Right cardiac atrium (tissue), 5 donors: ENCODE measurements at places on chromosomes 2 and 18. TPM values are rescaled to one million over a fixed set of nuclear protein-coding genes. Genes with fewer than 3 reads are reported as not detected.
A peak's percentile ranks its signal among the peaks of the same experiment; 100 is the strongest.

DNA sequence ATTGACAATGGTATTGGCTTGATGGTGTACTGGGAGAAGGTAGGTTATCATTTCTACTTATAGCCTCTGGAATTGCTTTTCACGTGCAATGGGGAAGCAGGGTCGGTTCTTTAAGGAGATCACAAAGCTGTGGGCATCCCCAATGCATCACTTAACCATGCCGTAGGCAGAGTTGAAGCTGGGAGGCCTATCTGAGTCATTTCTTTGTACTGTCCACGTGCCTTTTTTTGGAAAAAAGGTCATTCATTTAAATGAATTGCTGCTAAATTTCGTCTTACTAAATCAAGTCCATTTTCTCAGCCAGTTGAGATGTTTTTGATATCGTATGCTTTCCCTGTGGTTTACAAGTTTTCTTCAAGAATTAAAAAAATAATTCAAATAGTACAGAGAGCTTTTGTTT is 17.2 kb upstream of the GYPC start:
- no peak for DNase-seq

DNA sequence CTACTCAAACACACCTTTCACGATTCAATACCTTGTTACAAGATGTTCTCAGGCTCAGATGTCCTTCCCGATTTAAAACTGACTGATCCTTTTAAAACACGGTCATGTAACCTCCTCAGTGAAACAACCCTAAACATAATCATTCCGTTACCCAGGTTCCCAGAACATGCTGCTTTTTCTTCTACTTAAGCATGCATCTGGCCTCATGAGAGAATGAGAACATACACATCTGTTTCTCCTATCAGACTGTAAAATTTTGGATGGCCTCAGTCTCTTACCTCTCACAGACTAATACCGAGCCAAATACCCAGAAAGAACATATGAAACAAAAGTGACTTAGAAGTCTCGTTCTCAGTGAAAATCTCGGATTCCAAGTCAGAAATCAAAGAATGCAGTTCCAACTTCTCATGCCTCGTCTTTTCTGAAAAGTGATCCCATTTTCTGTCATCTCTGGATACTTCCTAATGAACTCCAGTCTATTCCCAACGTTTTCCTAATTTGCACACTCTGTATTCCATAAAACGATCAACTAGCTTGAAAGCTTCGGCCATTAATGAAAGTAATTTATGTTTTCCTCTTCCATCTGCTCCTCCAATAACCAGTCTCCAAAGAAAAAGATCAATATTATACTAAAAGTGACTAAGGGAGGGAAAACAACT is 919 bp downstream of the SF3B1 start:
- DNase-seq, result no peak

DNA sequence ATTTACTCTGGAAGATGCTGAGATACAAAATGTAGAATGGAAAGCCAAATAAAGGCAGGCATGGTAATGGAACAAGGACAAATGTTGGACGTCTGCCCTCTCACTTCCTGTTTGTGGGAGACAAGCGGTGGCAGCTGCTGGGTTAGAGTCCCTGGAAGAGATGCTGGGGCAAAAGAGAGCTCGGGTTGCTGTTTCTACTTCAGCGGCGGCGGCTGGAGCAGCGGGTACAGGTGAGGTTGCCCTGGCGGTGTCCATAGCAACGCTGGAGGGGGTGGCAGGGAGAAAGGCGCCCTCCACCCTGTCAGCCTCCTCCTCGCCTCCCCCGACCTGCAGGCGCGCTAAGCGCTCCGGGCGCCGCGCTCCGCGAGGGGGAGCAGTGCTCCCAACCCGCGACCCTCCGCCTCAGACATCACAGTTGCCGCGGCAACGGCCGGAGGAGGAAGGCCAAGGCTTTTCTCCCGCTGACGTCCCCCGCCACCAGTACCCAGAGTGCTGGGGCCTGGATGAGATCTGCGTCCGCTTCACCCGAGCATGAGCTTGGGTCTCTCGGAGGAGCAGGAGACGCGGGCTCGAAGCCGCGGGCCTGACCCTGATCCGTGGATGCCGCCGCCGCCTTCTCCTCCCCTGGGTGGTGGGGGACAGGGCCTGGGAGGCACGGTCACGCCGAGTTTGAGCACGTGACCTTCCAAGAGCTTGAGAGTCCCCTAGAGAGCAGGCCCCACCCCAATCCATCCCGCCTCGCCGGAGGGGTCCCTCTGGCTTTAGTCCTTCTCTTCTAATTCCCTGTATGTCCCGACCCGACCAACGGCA is 65.6 kb downstream of the NOL4 start:
- DNase-seq, result peak; percentile 55

GRCh38 chr2:228917220-228917619 is 353.9 kb downstream of the PID1 start:
- no peak for DNase-seq

The SCN2A gene
- 0.14 TPM for total RNA-seq

The MAP3K19 gene
- total RNA-seq, result not detected

GRCh38 chr2:68889500-68889899 is 18.3 kb upstream of the BMP10 start:
- peak; percentile 85 for DNase-seq

DNA sequence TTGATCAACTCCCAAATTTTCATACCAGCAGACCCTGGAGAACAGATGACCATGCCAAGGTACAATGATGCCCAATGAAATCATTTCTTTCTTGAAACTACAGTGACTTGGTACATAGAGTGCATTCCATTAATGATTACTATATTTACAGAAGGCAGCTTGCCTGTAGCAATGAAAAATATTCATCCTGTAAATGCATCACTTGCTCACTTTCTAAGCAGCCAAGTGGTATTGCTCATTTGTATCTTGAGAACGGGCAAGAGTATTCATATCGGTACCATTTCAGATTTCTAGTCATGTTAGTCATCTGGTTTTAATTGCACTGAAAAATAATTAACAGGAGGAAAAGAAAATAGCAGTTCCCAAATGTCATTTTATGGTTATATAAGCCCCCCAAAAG is 59.6 kb downstream of the VIL1 start:
- DNase-seq, result no peak

GRCh38 chr2:103977668-103978067 is 876.2 kb upstream of the POU3F3 start:
- no peak for DNase-seq

GRCh38 chr2:207706936-207707860 is 4.2 kb upstream of the CCNYL1 start:
- DNase-seq, result no peak

- no peak for DNase-seq
Measured at GRCh38 chr2:99072551-99072950, 69.0 kb upstream of the C2orf15 start.

- no peak for DNase-seq
Measured at GRCh38 chr2:66585587-66585986, 150.7 kb downstream of the MEIS1 start.

The CFC1 gene
- 0.44 TPM for total RNA-seq

The TRPM8 gene
- not detected for total RNA-seq

DNA sequence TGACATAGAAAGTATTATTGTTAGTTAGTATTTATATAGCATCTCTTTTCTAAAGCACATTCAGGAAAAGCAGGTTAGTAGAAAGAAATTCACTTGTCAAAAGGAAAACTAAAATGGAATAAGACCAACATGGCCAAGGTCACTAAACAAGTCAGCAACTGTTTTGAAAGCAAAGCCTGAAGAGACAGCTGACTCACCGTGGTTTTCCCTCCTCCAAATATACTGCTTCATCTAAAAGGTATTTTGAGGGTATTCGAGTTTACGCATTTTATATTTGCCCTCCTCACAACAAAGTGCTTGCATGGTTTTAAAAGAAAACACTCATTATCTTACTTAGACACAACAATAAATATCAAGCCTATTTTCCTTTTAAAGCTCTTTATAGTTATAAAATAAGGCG is 24.0 kb downstream of the ZNF385B start:
- DNase-seq, result no peak

The MRPS9 gene
- 55.5 TPM for total RNA-seq

- DNase-seq, result no peak
Measured at GRCh38 chr2:124838406-124838805, 813.3 kb downstream of the CNTNAP5 start.

- no peak for DNase-seq
Measured at GRCh38 chr18:55269622-55270021, 310.4 kb upstream of the CCDC68 start.

The EFHD1 gene
- 8.4 TPM for total RNA-seq

The ECEL1 gene
- not detected for total RNA-seq
